ENCODE measurements at places on chromosomes 5 and 9.

- DNase-seq: no peak
Measured at GRCh38 chr5:84634256-84634655, 249.6 kb upstream of the EDIL3 start.

DNA sequence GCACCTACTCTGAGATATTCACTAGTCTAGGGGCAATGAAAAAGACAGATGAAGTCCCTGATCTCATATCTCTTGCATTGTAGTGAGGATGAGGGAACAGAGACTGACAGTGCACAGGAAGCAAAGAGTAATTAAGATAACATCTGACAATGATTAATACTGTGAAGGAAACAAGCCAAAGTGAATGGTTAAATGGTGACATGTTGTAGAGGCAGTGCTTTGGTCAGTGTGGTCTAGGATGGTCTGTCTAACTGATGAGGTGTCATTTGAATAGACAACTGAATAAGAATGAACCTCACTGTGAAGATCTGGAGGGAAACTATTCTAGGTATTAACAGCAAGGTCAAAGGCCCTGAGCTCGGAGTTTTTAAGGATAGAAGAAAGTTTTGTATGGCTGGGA is 333.3 kb upstream of the GRIA1 start:
- no peak for DNase-seq

- no peak for DNase-seq
Measured at GRCh38 chr9:71719562-71719961, 48.8 kb downstream of the CEMIP2 start.

DNA sequence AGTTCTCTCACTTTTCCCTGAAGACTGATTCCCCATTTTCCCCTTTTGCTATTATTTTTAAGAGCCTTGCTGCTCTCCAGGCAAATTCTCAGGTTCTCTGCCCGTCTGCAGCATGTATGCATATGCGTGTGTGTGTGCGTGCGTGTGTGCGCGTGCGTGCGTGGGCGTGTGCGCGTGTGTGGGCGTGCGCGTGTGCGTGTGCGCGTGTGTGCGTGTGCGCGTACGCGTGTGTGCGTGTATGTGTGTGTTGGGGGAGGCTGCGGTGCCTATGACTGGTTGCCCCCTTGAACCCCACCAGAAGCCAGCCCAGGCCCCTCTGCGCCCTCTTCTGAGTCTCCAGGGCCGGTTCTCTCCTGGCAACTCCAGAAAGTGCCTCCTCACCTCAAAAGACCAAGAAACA is 987 bp upstream of the FOXI1 start:
- no peak for DNase-seq

- no peak for DNase-seq
Measured at GRCh38 chr9:124343533-124344290, 71.5 kb downstream of the PSMB7 start.

DNA sequence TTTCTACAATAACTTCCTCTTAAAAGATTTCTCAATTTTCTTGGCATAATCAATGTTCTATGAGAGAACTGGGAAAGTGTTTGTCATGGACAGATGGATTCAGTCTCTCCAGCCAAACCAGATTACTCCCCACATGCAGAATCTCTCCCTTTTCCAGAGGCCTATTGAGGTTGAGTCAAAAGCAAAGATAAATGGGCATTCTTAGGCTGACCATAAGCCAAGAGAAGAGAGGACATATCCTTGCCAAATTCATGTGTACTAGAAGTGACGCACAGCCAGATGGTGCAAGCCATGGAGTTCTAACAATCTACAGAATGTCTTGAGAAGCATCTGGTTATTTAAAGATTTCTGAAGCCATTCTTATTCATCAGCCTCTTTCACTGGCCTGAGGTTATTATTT is 2115.0 kb downstream of the MAT2B start:
- DNase-seq: no peak

DNA sequence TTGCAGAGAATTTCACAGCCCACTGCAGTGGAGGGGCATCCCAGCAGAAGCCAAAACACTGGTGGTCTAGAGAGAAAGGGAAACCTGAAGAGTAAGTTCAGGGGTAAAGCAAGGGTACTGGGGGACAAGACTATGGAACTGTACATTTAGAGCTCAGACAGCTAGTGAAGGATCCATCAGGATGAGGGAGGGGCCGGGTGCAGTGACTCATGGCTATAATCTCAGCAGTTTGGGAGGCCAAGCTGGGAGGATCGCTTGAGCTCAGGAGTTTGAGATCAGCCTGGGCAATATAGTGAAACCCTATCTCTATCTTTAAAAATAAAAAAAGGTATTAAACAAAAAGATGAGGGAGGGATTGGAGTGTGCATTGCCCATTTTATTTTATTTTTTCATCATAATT is 7.8 kb upstream of the ANKH start:
- no peak for DNase-seq

DNA sequence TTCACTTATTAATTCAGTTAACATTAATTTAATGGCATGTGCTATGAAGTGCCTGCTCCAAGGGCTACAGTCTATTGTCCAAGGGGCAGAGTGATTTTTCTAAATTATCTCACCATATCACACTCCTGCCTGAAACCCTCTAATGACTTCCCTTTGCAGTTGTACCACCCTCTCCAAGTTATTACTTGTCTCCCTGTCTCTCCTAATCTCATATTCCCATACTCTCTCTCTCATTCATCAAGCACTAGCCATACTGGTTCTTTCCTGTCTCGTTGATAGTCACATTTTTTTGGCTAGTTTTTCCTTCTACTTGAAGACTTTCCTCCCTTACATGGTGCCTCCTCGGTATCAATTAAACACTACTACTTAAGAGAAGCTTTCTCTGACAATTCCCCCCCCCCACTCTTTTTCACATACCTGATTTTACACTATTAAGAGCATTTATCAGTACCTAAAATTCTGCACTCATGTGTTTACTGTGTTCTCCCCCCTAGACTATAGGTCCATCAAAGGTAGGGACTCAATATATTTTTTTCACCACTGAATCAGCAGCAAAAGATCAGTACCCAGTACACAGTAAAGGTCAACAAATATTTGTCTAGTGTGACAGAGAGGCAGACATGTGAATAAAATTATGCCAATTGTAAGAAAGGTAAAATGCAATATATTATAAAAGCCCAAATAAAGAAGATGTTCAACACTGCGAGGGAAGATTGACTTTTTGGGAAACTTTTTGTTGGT is 19.0 kb downstream of the RICTOR start:
- DNase-seq: no peak

- no peak for DNase-seq
Measured at GRCh38 chr9:91103931-91104330, 257.8 kb downstream of the AUH start.

GRCh38 chr9:119998614-119999013 is 581.4 kb downstream of the CDK5RAP2 start:
- DNase-seq: no peak

GRCh38 chr9:75233011-75233410 is 144.7 kb downstream of the OSTF1 start:
- no peak for DNase-seq

Measured in DMS 273 treated with DMSO at 0.1 percent for 48 hours (cell line).